Right ventricle myocardium inferior (tissue), 1 donor: ENCODE measurements at places on chromosomes 3 and 15.
A peak's percentile ranks its signal among the peaks of the same experiment; 100 is the strongest.

- no peak for DNase-seq
These were observed 174.0 kb downstream of the RAB11A start for GRCh38 chr15:66043264-66043663.

- peak; percentile 14 for DNase-seq
These were observed 2.3 kb upstream of the MUC4 start for GRCh38 chr3:195813916-195814640.

DNA sequence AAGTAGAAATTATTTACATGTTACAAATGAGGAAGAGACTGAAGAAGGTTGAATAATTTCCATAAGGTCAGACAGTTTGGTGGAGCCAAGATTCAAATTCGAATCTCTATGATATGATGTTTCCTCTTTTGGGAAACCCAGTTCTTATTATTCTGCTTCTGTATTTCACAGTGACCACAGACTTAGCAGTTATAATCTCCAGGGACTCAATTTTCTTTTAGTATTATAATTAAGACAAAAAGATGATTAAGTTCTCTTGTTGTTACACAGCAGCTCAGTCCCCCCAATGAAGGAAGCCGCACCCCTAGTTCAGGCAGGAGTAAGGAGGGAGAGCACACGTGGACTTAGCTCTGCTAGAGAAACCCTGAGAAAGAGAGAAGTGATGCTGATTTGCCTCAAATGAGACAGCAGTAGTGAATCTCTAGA is 130.6 kb downstream of the CCNL1 start:
- no peak for DNase-seq

- no peak for DNase-seq
These were observed 10.9 kb upstream of the RFT1 start for GRCh38 chr3:53140847-53141845.

- DNase-seq: no peak
These were observed 66.4 kb downstream of the SEMA5B start for GRCh38 chr3:122961146-122961545.

DNA sequence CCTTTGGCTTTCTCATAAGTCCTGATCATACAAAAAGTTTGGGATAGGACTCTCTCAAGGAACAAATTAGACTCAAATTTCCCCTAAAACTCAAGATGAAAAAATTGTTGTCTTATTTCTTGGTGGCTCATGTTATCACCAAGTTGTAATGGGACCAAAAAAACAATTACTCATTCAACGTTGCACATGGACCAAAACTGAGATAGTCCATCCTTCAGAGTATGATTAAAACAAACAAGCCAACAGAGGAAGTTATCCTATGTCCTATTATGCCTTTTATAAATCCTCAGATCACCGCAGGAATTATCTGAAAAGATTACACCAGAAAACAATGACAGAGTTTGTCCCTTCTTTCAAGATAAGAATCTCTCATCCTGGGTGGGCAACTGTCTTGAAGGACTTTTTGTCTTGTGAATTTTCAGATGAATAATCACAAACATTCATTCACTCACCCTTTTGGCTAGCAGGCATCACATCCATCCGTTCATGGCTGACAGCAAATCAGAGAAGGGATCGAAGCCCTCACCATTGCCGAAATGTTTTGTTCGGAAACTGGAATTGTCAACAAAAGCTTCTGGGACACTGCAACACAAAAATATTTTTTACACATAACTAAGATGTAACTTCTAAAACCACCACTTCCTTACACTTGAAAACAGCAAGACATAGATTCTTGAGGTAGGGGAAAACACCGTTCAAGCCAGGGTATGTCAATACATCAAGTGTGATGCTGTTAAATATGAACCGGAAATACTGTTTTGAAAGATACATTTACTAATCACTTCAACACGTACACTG is 90.4 kb downstream of the FOXP1 start:
- DNase-seq: no peak

GRCh38 chr15:89443581-89443980 is 52.8 kb downstream of the RHCG start:
- no peak for DNase-seq

DNA sequence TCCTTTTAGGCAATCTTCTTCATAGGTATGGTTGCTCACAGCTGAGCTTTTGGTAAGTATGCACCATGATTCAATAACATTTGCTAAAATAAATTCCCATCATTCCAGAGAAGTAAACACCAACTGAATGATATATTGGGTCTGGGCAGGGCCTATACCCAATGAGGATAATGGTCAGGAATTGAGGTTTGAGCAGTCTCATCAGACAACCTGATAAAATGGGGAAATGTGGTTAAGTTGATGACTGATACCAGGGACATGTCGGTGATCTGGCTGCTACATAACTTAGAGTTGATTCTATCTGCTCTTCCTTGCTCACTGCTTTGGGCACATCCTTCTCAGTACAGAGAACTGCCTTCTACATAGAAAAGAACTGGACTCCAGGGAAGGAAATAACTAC is 92.9 kb downstream of the GPR156 start:
- no peak for DNase-seq

- no peak for DNase-seq
These were observed 82.2 kb downstream of the RORA start for GRCh38 chr15:61146931-61147230.

- no peak for DNase-seq
These were observed 82.9 kb downstream of the FSIP1 start for GRCh38 chr15:39699516-39700374.

- DNase-seq: no peak
These were observed 40.2 kb downstream of the TNFAIP8L3 start for GRCh38 chr15:51054535-51054934.

GRCh38 chr3:98325055-98325454 is 28.6 kb upstream of the OR5K4 start:
- no peak for DNase-seq

DNA sequence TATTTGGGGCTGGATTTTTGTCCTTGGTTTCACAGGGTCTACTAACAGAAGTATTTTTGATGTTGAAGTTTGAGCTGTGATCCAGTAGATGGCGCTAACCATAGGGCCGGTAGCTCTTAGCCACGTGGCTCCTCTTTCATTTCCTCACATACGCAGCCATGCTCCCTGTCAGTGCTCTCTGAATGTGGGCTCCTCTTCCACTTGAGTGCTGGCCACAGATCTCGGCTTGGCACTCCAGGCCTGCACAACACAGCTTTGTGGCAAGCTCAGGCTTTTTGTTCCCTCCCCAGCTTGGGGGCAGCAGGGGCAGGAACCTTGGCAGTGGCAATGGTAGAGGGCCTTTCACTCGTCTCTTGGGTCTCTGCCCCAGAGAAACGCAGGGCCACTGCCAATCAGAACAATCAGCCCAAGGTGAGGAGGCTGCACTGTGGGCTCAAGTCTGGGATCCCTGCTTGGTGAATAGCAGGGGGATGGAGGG is 18.6 kb upstream of the DNAAF4 start:
- no peak for DNase-seq

GRCh38 chr3:58065700-58066167 is 57.5 kb downstream of the FLNB start:
- DNase-seq: no peak

- DNase-seq: no peak
These were observed 41.3 kb upstream of the ICE2 start for GRCh38 chr15:60520013-60520824.

DNA sequence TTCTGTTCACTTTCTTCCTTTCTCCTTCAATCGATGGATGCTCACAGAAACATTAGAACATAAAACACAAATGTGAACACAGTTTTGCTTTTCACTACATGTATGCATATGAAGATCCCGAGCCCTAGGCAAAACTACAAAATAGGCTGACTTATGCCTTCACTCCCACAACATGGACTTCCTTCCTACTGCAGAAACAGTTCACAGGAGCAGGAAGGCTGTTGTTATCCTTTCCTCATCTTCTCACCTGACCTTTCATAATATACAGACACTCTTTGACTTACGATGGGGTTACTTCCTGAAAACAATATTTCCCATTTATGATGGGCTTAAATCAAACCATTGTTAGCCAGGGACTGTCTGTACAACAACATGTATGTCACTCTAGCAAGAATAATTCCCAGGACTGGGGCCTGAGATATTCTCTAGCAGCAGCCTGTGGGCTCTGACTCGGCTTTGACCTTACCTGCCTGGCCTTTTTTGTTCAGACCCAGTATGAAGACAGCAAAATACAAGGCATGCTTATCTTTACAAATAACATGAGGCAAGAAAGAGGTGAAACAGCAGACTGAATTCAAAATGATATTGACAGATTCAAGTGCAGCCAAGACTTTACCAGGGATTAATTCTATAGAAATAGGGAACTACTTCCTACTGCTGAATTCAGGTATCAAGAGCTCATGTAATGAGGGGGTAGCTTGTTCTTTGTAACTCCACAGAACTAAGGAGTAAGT is 51.8 kb upstream of the PLXND1 start:
- no peak for DNase-seq

GRCh38 chr3:194995922-194996321 is 275.0 kb downstream of the XXYLT1 start:
- no peak for DNase-seq

DNA sequence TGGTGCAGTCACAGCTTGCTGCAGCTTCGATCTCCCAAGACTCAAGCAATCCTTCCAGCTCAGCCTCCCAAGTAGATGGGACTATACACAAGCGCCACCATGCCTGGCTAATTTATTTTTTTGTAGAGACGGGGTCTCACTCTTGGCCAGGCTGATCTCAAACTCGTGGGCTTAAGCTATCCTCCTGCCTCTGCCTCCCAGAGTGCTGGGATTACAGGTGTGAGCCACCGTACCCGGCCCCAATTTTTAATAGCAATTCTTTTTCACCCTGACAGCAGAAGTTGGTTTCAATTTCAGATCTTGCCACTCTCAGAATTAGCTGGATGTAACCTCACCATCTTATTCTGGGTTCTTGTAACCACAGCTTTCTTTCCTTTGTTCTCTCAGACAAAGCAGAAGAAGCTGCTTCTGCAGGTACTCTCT is 64.8 kb downstream of the TRIM71 start:
- no peak for DNase-seq

DNA sequence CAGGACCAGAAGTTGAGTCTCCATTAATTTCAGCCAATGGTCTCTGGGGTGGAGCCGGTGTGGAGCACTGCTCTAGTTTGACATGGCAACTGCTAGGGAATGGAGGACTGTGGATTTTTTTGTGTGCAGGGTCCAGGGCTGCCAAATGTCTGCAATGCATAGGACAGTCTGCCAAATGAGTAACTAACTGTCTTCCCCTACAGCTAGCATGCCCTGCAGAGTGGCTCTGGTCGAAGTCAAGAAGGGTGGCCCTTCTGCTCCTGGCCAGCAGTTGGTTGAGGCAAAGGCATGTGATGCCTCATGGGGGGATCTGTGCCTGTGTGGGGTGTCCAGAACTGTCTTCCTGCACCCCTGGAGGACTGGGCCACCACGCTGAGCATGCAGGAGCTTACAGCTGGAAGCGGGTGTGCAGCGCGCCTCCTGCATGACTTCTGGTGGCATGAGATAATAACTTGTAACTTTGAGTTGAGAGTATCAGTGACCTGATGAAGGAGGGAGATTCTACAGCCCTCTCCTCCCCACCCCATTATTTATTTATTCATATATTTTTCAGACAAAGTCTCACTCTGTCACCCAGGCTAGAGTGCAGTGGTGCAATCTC is 4.6 kb downstream of the TPRA1 start:
- no peak for DNase-seq

DNA sequence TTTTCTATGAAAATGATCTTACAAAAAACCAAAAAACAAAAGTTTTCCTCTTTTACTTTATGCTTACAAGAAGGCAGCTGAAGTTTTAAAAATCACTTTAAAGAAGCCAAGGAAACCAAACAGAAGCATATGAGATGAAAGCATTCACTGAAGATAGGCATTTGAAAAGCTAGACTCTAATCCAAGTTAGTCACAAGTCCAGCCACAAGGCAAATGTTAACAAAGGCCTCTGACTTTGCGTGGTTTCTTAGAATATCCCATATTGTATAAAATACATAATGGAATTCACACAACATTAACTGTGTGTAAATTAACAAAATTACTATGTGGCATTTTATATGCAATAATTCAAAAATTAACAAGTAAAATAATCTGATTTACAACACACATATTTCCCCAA is 17.7 kb downstream of the MRPL3 start:
- DNase-seq: no peak

GRCh38 chr3:42772670-42773408 is at the start of gene CCDC13:
CCDC13 (minus strand) TSS chr3:42773253; CDS start chr3:42758345, 14,908 bp downstream.
- DNase-seq: peak; percentile 98

DNA sequence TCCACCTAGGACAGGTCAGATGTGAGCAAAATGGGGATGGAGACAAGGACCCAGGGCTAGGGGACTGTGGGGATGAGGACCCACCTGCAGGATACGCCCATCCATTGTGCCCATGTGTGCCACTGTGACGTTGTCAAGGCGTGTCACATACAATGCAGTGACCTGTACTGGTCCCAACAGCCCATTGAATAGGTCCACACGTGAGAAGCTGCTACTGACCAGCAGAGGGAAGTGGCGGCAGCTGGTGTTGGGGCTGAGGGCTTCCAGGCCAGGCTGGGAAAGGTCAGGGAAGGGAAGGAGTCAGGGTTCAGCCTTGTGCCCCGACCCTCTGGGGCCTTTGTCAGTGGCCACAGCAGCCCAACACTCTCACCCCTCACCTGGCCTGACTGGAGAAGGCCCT is 4.7 kb downstream of the MST1R start:
- no peak for DNase-seq

- DNase-seq: no peak
These were observed 53.4 kb downstream of the GTF2E1 start for GRCh38 chr3:120795959-120796358.

DNA sequence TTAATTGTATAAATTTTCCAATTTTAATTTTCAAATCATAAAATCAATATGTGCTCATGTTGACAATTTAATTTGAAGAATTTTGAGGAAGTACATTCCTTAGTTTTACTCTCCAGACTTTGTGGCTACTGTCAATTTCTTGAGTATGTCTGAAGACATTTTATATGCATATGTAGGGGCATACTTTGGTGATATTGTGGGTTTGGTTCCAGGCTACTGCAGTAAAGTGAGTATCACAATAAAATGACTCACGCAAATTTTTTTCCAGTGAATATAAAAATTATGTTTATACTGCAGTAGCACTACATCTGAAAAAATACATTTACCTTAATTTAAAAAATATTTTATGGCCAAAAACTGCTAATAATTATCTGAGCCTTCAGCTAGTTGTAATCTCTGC is 123.2 kb upstream of the PLCL2 start:
- DNase-seq: no peak

GRCh38 chr3:75265897-75266296 is 398.2 kb upstream of the FRG2C start:
- DNase-seq: no peak
